AG08395 (cell line): ENCODE measurements at places on chromosomes 7 and 10.

DNA sequence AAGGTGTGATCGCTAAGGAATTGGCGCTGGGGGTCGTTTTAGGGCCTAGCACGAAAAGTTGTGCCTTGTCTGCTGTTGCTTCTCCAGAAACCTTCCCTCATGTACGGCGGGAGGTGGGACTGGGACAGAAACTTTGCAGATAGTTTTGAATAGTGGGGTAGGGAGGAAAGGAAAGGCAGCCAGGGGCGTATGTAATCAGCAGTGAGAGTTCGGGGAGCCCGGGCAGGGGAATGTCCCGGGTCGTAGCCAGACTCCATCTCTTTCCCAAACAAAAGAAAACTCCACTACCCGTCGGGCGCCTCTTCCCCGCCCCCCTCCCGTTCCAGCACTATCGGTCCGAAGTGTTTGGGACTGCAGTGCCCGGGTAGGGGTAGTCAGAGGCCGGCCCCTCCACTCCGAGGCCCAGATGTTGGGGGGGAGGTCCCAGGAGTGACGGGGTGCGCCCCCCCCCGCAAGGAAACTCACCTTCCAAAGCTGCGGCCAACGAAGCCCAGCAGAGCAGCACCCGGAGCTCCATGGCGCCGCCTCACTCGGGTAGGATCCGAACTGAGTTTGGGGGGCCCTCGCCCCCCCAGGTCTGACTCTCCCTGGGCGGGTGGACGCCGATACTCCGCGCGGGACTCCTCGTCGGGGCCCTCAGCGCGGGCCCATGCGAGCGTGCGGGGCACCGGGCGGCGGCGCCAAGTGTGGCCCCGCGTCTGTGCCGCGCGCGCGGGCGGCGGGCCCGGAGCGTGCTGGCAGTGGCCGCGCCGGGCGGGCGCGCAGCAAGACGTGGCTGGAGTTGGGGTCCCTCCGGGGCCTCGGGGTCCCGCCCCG is 601 bp downstream of the EPHB4 start:
- DNase-seq, result no peak

- no peak for DNase-seq
Observed at GRCh38 chr10:514137-514671, 175.3 kb downstream of the DIP2C start.

- no peak for DNase-seq
Observed at GRCh38 chr7:55026086-55026790, 7.4 kb downstream of the EGFR start.

DNA sequence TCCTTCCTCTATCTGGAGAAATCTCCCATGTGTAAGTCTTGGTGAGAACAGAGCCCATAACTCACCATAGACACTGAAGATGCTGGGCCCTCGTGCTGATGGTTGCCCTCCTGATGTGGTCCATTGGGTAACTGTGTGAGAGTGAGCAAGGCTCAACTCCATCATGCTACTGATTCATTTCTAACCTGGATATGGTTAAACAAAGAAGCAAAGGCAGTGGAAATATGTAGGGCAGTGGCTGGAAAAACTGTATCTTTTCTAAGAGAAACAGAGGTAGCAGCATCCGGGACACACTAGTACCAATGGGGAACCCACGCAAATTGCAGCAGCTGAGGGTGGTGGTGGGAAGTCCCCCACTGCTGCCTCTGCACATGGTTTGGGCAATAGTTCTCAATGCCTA is 221.7 kb downstream of the KLF6 start:
- no peak for DNase-seq

DNA sequence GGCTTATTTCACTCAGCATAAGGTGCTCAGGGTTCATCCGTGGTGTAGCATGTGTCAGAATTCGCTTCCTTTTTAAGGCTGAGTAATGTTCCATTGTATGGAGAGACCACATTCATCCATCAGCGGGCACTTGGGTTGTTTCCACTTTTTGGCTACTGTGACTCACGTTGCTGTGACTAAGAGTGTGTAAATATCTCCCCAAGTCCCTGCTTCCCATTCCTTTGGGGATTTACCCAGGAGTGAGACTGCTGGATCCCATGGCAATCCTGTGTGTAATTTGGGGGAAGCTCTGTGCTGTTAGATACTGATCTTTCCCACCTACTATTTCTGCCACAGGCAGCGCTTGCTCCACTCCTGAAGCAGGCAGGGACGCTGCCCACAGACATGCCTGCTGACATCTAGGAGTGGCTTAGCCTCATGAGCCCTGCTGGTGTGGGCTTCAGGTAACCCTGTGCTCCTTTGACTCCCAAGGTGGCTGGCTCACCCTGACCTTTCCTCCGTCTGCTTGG is 346.0 kb downstream of the FRMD4A start:
- DNase-seq, result peak; percentile 89

GRCh38 chr10:120097766-120098165 is 205.2 kb downstream of the SEC23IP start:
- no peak for DNase-seq

DNA sequence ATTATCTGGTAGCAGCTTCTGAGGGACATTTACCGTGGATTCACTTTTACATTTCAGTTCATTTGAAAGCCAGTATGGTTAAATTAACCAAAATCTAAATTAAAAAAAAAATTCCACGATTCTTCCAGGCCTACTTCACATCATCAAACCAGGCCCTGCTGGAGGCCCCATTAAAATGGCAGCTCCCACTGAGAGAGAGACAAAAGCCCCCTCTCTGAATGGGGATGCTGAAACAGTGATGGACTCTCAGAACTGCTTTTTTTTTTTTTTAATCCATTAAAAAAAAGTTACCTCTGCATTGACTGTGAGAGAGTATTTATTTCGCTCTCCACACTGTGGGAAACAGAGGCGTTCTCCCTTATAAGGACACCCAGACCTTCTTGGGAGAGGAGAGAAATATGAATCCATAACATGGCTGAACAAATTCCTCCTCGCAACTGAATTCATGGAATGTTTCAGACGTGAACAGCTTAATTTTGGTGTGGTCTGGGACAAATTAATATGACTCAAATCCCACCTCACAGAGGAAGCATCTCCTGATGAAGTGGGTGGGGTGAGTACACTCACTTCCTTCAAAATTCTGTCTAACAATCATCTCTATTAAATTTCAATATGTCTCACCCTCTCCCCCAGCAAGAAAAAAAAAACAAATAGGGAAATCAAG is 73.5 kb downstream of the SAMD9 start:
- peak; percentile 48 for DNase-seq
